Activated CD8-positive, alpha-beta T cell treated with anti-CD3 and anti-CD28 coated beads for 36 hours (primary cell): ENCODE measurements at places on chromosomes 5 and 9.

DNA sequence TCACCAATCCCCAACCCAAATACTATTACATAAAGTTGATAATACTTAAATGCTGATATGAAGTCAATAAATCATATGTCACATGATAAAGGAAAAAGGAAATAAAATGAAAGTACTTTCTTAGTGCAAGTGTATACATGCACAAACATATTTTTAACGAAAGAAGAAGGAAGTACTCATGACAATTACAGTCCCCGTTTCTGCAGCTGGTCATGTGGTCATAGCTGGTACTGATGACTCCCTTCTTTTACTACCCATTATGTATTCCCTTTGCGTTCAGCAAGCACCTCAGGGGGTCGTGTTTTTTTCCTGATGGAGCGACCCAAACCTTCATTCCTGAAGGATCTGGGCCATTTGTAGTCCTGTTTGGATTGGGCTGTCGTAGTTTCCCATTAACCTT lies 27.3 kb downstream of the CENPP start:
- peaks cover 46% of the 10 kb centered on the region for H3K36me3 ChIP-seq
- H3K27ac ChIP-seq: no peak overlapping the region
- H3K4me3 ChIP-seq: no peak overlapping the region
- H3K4me1 ChIP-seq: peaks cover 4% of the 10 kb centered on the region
- H3K27me3 ChIP-seq: no peaks in the 10 kb centered on the region
- DNase-seq: no peak

GRCh38 chr5:166341740-166342337 lies 1949.6 kb upstream of the WWC1 start:
- no peak overlapping the region for H3K4me3 ChIP-seq
- H3K27me3 ChIP-seq: no peaks in the 10 kb centered on the region
- DNase-seq: no peak
- H3K4me1 ChIP-seq: no peaks in the 10 kb centered on the region

DNA sequence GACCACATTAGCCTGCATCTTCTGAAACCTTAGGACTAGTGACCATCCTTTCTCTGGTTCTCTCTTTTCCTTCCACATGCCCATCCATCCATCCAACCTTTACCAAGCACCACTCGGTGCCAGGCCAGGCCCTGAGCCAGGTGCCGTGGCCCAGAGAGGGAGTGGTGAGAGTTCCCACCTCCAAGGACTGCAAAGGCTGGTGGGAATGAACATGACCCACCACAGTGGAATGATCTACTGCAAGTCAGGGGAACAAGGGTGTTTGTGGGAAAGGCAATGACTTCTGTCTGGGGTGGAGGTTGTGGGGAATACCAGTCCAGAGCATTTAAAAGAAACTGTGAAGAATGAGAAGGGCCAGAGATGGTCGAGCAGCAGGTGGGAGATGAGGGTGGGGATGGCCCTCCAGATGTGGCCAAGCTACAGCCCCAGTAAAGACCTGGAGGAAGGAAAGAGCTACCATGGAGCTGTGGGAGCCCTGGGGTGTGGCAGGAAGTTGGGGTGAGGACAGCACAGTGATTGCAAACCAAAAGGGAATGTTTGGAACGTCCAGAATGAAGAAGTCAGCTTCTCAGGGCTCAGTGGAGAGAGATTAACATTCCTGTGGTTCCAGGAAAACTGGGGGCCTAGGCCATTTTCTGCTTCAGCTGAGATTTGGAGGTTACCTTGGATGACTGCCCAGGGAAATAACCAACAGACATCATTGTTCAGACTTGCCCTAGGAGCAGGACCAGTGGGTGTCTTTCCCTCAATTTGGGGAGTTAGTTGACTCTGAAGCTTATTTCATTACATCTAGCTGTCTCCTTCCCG lies 30.7 kb upstream of the CORO2A start:
- H3K36me3 ChIP-seq: no peaks in the 10 kb centered on the region
- H3K4me1 ChIP-seq: no peaks in the 10 kb centered on the region
- H3K27me3 ChIP-seq: no peaks in the 10 kb centered on the region
- DNase-seq: no peak

DNA sequence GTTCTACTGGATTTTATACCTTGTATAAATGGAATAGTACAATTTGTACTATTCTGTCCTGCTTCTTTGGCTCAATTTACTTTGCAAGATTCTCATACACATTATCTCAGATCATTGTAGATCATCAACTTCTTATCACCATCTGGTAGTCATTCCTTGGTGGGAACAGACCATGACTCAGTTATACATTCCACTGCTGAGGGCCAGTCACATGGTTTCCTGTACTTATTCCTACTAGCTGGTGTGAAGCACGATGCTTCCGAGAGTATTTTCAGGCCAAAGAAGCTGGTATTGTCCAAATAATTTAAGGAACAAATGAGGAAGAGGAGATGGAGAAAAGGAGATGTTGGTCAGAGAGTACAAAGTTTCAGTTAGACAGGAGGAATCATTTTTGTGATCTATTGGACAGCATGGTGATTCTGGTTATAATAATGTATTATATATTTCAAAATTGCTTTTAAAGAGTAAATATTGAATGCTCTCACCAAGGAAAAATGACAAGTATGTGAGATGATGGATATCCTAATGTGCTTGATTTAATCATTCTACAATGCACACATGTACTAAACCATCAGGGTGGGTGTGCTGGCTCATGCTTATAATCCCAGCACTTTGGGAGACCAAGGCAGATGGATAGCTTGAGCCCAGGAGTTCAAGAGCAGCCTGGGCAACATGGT lies 124.1 kb downstream of the SYK start:
- H3K36me3 ChIP-seq: no peaks in the 10 kb centered on the region
- H3K4me3 ChIP-seq: no peak overlapping the region
- no peak for DNase-seq
- peaks cover 16% of the 10 kb centered on the region for H3K27me3 ChIP-seq
- no peaks in the 10 kb centered on the region for H3K4me1 ChIP-seq

DNA sequence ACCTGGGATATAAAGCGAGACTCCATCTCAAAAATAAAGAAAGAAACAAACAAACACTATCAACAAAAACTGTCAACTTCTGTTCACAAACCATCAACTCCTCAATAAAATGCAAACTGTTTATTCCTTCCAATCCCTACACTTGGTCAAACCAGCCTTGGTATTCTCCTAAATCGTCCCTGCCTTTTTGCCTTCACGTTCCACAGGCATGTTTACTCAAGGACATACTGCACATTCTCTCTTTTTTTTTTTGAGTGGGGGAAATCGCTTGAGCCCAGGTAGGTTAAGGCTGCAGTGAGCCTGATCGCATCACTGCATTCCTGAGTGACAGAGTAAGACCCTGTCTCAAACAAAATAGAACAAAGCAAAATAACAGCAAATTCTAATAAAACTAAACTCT lies 13.0 kb downstream of the UBAP2 start:
- no peak overlapping the region for H3K27ac ChIP-seq
- peaks cover 24% of the 10 kb centered on the region for H3K36me3 ChIP-seq

- DNase-seq: no peak
- no peaks in the 10 kb centered on the region for H3K36me3 ChIP-seq
- peaks cover 1% of the 10 kb centered on the region for H3K27me3 ChIP-seq
Measured at GRCh38 chr9:85228111-85228855, 513.5 kb downstream of the AGTPBP1 start.

DNA sequence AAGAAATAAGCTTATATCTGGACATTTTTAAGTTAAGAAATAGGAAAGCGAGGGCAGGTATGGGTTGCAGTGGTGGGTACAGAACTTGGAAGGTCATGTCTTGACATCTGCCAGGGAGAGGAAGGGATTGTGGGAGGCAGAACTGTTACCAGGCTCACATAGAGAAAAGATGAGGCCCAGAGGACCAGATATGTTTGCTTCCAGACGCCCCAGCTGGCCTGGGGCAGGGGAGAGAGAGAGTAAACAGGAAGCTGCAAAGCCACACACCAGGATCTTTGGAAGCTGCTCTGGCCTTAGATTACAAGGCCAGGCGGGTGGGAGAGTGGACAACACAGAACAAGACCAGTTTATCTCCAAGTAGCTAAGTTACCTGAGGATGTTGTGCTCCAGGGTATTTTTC lies 71.2 kb downstream of the MARCHF11 start:
- H3K27ac ChIP-seq: no peak overlapping the region
- no peaks in the 10 kb centered on the region for H3K36me3 ChIP-seq
- H3K27me3 ChIP-seq: no peaks in the 10 kb centered on the region
- no peak for DNase-seq
- H3K4me1 ChIP-seq: no peaks in the 10 kb centered on the region

DNA sequence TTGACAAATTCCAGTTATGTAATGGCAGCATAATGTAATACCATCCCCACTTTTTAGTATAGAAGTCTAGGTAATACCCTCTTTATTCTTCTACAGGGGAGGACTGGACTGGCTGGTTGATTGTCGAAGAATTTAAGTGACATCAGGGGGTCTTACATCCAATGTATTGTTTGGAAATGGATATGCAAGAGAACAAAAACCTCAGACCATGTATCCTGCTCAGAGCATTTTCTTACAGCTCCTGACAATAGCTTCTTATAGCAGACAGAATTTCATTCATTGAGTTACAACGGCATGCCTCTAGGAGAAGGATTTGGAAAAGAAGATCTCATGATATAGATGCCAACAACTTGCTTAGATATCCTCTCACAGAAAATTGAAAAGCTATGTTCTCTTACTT lies 2032.3 kb downstream of the EFNA5 start:
- H3K4me1 ChIP-seq: no peaks in the 10 kb centered on the region
- no peak overlapping the region for H3K4me3 ChIP-seq
- no peaks in the 10 kb centered on the region for H3K27me3 ChIP-seq
- no peak for DNase-seq
- H3K27ac ChIP-seq: no peak overlapping the region

- H3K27ac ChIP-seq: peak overlapping the region; percentile 97
- H3K4me1 ChIP-seq: peaks cover 30% of the 10 kb centered on the region
- peak overlapping the region; percentile 73 for H3K4me3 ChIP-seq
Measured at GRCh38 chr5:54021431-54022164, 288.8 kb downstream of the ARL15 start.

DNA sequence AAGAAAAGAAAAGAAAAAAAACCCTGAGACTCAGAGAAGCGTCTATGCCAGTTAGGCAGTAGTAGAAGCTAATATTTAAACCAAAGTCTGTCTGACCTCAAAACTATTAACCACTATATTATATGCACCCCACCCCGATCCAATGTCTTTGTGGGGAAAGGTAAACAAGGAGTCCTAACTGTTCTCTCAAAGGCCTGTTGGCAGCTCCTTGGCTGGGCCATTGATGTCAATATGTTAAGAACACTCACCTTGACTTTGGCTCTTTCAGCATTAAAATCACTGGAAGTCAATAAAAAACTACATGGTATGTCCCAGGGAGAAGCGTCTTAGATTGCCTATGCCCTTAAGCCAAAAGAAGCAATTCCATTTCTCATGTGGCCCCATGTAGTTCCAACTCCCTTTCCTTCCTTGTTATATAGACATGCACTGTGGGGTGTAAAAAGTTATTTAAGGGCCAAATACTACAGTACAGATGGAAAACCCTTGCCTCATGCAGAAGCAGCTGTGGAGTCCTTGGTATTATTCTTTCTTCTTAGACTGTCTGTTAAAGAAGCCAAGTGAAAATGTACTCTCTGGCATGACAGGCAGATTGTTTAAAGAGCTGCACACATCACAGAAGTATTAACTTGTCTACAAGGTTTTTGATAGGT lies 308.6 kb upstream of the RPS23 start:
- H3K4me3 ChIP-seq: no peak overlapping the region
- no peak overlapping the region for H3K27ac ChIP-seq
- peaks cover 8% of the 10 kb centered on the region for H3K27me3 ChIP-seq
- no peaks in the 10 kb centered on the region for H3K4me1 ChIP-seq
- no peaks in the 10 kb centered on the region for H3K36me3 ChIP-seq

GRCh38 chr5:159415301-159415937 lies 85.1 kb upstream of the IL12B start:
- H3K4me3 ChIP-seq: no peak overlapping the region
- H3K36me3 ChIP-seq: no peaks in the 10 kb centered on the region
- H3K27me3 ChIP-seq: no peaks in the 10 kb centered on the region
- no peak for DNase-seq
- no peak overlapping the region for H3K27ac ChIP-seq

GRCh38 chr5:117615226-117615625 lies 1040.6 kb upstream of the SEMA6A start:
- no peaks in the 10 kb centered on the region for H3K27me3 ChIP-seq
- no peak overlapping the region for H3K4me3 ChIP-seq
- H3K27ac ChIP-seq: no peak overlapping the region
- no peaks in the 10 kb centered on the region for H3K4me1 ChIP-seq
- no peaks in the 10 kb centered on the region for H3K36me3 ChIP-seq

- DNase-seq: no peak
- H3K27ac ChIP-seq: no peak overlapping the region
- no peaks in the 10 kb centered on the region for H3K4me1 ChIP-seq
- H3K27me3 ChIP-seq: no peaks in the 10 kb centered on the region
- no peaks in the 10 kb centered on the region for H3K36me3 ChIP-seq
Measured at GRCh38 chr5:17067657-17068392, 131.7 kb upstream of the MYO10 start.

DNA sequence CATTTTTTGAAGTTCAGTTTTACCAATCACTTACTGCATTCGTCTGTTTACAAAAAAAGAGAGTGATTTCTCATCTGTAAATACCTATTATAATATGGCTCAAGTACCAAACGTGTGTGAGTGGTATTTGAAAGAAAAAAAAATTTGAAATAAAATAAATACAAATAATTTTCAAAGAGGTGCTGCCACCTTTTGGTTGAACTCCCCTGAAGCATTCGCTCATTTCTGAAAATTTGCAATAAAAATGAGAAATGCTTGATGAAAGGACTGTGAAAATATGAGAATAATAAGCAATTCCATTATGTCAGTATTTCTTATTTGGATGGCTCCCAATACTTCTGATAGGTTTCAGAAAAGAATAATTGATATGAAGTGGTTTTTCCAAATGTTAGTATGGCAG lies 409.9 kb downstream of the CTNND2 start:
- H3K4me3 ChIP-seq: no peak overlapping the region
- H3K4me1 ChIP-seq: no peaks in the 10 kb centered on the region
- no peaks in the 10 kb centered on the region for H3K36me3 ChIP-seq
- no peak overlapping the region for H3K27ac ChIP-seq

DNA sequence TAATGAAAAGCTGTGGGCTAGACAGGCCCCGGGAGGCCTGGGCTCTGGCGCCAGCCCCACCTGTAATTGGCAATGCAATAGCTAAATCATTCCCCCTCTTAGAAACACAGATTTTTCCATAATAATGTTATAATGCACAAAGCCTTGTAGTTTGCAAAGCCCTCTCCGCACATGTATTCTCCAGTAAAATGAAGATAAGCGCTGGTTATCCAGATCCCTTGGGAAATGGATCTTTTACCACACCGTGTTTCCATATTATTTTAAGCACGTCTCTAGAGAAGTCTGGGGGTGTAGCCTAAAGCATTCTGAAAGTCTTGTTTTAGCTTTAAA lies 1.1 kb upstream of the APBA1 start:
- no peak overlapping the region for H3K27ac ChIP-seq
- peak overlapping the region; percentile 67 for H3K4me3 ChIP-seq
- no peaks in the 10 kb centered on the region for H3K36me3 ChIP-seq
- H3K4me1 ChIP-seq: peaks cover 9% of the 10 kb centered on the region
- peaks cover 26% of the 10 kb centered on the region for H3K27me3 ChIP-seq
